ENCODE measurements at places on chromosomes 4 and X. TPM values are rescaled to one million over a fixed set of nuclear protein-coding genes. Genes with fewer than 3 reads are reported as not detected.

MAGEB10 gene
- not detected for total RNA-seq

DNA sequence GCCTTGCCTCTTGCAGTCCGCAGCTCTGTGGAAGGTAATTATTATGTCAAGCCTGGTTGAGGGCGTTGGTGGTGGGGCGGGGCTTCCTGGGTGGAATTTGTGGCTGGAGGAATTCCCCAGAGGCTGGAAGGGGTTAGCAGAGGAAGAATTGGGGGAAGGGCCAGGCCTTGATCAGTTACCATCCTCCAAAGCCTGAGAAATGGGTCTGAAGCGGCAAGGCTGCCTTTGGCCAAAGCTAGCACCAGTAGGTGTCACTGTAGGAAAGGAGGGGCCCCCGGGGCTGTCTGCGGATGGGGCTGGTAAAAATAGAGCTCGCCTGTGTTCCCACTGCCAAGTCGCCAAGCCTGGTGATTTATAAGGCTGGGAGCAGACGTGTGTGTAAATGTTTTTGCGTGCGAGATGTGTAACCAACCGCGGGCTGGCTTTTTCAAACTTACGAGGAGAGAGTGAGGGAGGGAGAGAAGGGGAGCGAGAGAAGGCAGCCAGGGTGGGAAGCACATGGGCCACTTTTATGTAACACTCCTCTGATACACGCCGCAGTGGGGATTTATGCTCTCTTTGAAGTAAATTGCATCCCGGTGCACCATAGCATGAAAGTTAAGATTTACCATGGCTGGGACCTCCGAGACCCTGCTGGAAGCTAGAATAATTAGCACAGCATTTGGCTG, 367.0 kb downstream of the BCOR start:
- no peak overlapping the region for H3K4me3 ChIP-seq
- no peaks in the 10 kb centered on the region for H3K36me3 ChIP-seq
- peaks cover 12% of the 10 kb centered on the region for H3K4me1 ChIP-seq
- no peak overlapping the region for H3K27ac ChIP-seq

DNA sequence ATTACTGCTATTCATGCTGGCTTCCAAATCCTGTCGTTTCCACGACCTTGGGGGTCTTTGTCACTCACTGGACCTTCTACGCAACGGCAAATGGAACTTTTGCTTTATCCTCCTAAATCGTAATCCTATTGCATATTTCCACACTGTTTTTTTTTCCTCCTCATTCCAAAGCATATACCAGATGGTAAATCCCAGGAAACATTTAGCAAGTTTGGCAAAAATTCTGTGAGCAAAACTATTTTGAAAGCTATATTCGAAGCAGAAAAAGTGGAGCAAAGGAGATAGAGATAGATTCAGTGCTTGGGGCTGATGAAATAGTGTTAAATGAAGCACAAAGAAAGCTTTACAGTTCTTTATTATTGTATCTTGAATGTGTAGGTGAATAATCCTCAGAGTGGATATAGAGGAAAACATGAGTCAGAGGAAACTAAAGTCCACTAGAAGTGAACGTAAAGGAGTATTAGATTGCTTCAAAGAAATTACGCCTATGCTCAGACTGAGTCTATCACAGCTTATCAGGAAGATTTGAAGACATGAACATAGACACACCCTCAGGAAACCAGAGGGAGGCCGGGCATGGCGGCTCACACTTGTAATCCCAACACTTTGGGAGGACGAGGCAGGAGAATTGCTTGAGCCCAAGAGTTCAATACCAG, 50.2 kb upstream of the FAM9A start:
- H3K4me3 ChIP-seq: no peak overlapping the region
- no peak for DNase-seq
- no peaks in the 10 kb centered on the region for H3K4me1 ChIP-seq
- no peaks in the 10 kb centered on the region for H3K27me3 ChIP-seq
- H3K36me3 ChIP-seq: no peaks in the 10 kb centered on the region
- no peak overlapping the region for H3K27ac ChIP-seq

GRCh38 chrX:54926978-54927377, 6.4 kb downstream of the TRO start:
- no peaks in the 10 kb centered on the region for H3K36me3 ChIP-seq
- H3K27ac ChIP-seq: no peak overlapping the region
- no peaks in the 10 kb centered on the region for H3K27me3 ChIP-seq
- no peak for DNase-seq
- H3K4me3 ChIP-seq: no peak overlapping the region

DNA sequence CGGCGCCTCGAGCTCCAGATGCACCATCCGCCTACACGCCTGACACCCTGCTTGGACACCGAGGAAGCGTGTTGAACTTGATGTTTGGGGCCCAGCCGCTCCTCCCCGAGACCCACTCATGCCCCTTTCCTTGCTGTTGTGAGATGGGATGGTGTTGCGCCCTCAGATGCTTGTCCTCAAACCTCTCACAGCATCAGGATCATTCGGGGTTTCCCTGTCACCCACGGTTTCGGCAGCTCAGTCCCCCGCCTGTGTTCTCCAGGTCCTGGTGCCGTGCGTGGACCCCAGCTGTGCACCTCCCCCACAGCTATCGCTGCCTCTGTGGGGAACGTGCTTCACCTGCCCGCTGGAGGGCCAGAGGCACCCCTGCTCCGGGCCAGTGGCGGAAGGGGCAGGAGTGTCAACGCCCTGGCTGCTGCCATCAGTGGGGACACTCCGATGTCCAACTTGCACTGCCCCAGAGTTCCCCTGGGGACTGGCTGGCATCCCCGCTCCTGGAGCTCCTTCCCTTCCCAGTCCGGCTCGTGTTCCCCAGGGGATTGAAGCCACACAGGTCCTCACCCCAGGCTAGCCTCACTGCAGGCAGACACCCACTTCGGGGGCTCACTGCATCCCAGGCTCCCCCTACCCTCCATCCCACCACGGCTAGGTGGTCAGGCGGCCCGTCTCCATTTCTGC, 82.3 kb upstream of the ADRA2C start:
- no peaks in the 10 kb centered on the region for H3K27me3 ChIP-seq
- H3K27ac ChIP-seq: no peak overlapping the region
- H3K4me1 ChIP-seq: no peaks in the 10 kb centered on the region
- no peak overlapping the region for H3K4me3 ChIP-seq
- H3K36me3 ChIP-seq: no peaks in the 10 kb centered on the region

GRCh38 chrX:149865390-149865789, 15.6 kb upstream of the MAGEA8 start:
- no peak overlapping the region for H3K27ac ChIP-seq
- H3K4me3 ChIP-seq: no peak overlapping the region
- H3K4me1 ChIP-seq: no peaks in the 10 kb centered on the region

- H3K27me3 ChIP-seq: no peaks in the 10 kb centered on the region
- H3K4me3 ChIP-seq: no peak overlapping the region
Measured at GRCh38 chr4:101944649-101945048, 154.1 kb downstream of the BANK1 start.

All from natural killer cell (primary cell).